Stimulated activated CD4-positive, alpha-beta T cell treated with anti-CD3 and anti-CD28 coated beads, Interleukin-2, amount 100 ng/mL, for 48 hours (primary cell): ENCODE measurements at places on chromosomes 5 and 9.
A peak's percentile ranks its signal among the peaks of the same experiment; 100 is the strongest.

DNA sequence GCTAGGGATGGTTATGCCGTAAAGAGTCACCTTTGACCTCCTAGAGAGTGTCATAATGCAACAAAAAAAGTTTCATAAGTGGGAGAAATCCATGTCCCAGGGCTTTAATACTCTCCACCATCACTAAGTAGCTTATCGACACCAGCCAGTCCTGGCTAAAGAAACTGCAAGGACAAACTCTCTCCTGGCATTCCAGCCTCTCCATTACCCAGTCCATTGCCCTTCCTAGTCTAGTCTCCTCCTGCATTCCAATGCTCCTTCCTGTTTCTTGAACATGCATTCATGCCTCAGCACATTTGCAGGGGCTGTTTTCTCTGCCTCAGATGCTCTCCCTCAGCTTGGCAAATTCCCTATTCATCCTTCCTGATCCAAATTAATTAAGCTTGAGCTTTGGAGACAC is 364.1 kb downstream of the BRINP1 start:
- no peak for DNase-seq

DNA sequence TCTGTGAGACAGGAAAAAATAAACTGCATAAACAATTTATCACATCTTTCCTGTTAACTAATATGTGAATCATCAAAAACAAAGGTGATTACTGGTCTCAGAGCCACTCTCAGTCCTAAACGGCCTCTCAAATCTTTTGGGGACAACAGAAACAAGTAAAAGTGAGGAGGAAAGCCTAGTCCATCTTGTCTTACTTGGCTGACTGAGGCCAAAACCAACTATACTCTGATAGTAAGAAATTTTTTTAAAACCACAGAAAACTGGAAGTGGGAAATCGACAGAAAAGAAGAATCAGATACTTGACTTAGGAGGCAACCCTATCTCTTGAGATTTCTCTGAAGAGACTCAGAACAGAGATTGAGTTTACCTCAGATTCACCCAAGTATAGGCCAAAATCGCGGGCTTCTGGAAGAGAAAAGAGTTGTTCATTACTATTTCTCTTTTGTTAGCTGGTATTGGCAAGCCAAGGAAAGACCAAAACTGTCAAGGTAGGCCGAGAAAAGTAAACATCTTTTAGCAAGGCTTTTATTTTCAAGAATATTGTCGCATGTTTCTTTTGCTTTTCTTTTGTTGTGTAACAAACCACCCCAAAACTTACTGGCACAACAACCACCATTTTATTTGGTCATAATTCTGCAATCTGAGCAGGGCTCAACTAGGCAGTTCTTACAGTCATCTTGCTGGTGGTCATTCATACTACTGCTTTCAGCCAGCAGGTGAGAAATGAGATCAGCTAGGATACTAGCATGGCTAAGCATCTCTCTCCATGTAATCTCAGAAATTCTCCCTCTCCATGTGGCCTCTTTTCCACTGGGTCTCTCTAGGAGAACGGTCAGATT is 46.1 kb downstream of the RFX3 start:
- DNase-seq = no peak

DNA sequence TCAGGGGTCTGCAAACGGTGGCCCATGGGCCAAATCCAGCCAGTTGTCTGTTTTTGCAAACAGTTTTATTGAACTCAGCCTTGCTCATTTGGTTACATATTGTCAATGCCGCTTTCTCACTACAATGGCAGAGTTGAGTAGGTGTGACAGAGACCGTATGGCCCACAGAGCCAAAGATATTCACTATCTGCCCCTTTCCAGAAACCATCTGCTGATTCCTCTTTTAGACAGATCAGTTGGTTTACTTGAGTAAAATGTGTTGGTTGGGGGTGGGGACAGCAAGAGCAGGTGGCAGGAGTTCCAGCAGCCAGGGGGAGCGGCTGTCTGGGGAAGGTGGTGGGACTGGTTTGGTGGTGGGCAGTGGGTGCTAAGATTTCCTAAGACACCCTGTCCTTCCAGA is 54.8 kb downstream of the COL27A1 start:
- no peak for DNase-seq

GRCh38 chr5:133992429-133993155 is 12.2 kb downstream of the VDAC1 start:
- DNase-seq = no peak

GRCh38 chr9:6689893-6690674 is 44.6 kb upstream of the GLDC start:
- no peak for DNase-seq

DNA sequence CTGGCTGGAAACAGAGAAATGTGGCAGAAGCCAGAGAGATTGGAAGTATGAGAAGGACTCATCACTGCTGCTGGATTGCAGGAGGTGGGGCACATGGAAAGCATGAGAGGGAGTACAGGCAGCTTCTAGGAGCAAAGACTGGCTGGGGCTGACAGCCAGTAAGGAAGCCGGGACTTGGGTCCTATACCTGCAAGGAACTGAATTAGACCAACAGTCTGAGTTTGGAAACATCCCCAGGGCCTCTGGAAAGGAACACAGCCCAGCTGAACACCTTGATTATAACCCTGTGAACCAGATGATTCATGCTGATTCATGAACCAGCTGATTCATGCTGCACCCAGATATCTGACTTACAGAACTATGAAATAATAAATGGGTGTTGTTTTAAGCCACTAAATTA is 93.4 kb downstream of the OSTF1 start:
- no peak for DNase-seq

DNA sequence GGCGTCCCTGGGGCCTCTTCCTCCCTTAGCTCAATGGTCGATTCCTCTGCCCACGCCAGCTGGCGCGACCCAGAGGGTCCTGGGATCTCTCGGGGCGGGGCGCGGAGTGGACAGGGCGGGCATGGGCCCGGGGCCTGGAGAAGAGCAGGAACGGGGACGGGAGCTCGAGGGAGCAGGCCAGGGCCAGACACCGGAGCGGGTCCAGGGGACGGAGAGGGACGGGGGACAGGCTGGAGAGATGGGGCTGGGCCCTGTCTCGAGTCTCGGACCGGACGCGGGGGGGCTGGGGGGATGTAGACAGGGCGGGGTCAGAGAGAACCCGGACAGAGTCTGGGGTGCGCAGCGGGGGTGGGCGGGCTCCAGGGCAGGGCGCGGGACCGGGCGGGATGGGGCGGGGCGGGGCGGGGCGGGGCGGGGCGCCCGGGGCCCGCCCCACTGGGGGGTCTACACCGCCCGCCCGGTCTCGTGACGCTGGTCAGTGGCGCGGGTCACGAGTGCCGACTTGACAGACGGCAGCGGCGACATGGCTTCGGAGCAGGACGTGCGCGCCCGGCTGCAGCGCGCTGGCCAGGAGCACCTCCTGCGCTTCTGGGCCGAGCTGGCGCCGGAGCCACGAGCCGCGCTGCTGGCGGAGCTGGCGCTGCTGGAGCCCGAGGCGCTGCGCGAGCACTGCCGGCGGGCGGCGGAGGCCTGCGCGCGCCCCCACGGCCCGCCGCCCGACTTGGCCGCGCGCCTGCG is at the start of gene UAP1L1:
UAP1L1 (plus strand) TSS at position 508 of the 738 bp plus-strand sequence; CDS start at position 524, 16 bp downstream.
- DNase-seq = peak; percentile 29

DNA sequence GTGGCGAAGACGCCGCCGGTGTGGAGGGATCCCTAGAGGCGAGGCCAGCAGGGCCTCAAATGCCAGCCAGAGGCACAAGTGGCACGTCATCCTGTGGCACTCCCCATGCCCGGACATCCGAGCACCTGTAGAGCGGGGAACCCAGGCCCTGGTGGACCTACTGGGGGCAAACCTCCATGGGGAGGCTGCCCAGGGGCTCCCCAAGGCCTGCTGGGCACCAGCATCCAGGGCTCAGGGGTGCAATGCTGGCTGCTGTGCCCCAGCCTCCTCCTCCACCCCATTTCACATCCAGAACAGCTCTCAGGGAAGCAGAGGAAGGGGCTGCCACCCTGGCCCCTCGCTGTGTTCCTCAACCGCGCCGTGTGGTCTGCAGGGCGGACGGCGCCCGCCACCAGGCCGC is 43.5 kb downstream of the HK3 start:
- no peak for DNase-seq

- DNase-seq = no peak
Observed at GRCh38 chr5:98109561-98110006, 663.9 kb upstream of the RGMB start.

GRCh38 chr5:106312360-106312759 is 1358.4 kb downstream of the EFNA5 start:
- DNase-seq = no peak

- no peak for DNase-seq
Observed at GRCh38 chr9:5375790-5376477, 36.3 kb upstream of the RLN1 start.

DNA sequence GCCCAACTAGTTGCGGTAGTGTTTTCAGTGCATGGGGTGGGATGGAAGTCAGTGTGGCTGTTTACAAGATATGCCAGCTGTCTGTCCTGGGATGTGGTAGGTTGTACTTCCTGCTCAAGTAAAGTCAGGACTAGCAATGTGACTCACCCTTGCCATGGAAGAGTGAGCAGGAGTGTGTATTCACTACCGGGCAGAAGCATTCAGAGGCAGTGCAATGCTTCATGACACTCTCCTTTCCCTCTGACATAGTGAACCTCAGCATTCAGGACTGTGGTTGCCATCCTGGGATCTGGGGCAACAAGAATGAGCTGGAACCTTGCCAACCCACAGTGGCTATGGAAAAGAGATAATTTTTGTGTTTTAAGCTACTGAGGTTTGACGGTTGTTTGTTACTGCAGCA is 68.9 kb downstream of the BOD1 start:
- DNase-seq = no peak

DNA sequence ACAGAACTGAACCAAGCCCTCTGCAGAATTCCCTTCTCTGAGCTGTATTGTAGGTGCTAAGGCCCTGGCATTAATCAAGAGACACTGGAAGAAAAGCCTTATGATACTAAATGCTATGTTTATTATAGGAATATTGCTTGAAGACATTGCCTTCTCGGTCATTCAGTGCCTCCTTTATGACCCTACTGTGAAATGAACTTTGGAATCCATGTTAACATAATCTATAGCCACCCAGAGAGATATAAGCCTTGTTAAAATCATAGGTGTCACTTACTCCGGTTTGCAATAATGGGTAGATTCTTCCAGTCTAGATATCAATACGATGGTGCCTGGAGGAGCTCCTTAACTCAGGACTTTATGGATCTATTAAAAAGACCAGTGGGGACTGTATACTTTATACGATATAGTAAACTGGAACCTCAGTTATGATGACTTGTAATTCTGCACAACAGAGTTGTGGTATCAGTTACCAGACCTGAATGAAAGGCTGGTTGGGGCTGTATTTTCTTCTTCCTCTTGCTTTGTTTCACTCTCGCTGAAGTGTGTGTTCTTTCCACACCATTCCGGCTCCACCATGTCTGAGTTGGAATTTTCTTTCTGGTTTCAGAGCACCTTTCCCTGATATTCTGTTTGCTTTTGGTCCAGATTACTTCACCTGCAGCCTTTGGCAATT is 154.5 kb downstream of the DROSHA start:
- no peak for DNase-seq

GRCh38 chr5:87300744-87301143 is 33.1 kb downstream of the RASA1 start:
- DNase-seq = peak; percentile 35

DNA sequence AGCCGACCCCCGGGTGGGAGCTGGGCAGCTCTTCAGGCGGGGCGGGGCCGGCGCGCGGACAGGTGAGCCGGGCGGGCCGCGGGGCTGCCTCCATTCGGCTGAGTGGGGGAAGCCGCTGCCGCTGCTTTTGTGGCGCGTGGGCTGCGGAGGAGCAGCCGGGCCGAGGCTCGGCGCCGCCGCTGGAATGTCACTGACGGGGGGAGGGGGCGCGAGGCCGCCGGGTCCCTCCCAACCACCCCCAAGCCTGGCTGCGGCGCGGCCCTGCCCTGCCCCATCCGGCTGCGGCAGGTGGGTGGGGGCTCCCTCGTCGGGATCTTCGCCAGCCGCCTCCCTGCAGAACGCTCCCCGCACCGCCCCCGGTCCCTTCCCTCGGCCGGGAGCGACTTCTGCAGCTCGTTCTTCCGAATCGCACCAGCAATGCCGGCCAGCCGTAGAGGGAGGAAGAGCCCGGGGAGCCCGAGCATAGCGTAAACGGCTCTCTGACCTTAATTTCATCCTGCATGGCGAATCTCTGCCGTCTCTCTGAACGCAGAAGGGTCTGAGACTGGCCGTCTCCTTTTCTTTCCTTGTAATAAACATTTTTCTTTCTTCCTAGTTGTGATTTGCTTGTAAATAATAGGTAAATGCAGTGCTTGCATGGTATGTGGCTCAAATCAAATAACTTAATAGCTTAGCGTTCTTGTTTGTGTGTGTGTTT is 505 bp downstream of the SPTAN1 start:
- DNase-seq = peak; percentile 31

DNA sequence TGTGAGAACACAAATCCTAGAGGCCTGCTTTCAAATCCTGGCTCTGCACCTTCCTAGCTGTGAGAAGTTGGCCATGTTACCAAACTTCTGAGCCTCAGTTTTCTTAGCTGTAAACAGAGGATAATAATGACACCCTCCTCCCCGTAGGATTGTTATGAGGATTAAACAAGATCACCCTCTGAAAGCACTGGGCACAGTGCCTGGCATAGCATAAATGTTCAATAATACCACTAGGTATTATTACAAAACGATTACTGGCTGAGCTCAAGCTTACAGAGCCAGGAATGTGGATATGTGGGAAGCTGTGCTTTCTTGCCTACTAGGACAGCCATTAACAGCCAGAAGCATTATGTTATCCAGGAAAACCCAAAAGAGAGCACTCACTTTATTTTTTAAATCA is 30.8 kb upstream of the POU4F3 start:
- no peak for DNase-seq

DNA sequence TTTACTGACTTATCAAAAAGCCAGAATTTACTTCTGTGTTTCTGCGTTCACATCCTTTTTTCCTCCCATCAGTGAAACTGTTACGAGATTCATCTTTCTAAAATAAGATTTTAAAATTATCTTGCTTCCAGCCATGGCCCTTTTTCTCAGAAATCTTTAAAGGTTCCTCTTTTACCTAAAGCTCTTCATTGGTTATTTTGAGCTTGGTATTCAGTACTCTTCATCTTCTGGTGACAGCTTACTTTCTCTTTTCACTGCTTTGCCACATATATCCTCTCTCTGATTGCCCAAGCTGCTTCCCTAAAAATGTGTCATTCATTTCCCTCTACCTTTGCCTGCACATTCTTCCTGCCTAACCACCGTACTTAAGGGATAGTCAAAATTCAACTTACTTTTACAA is 32.3 kb downstream of the TGFBR1 start:
- DNase-seq = no peak

- DNase-seq = no peak
Observed at GRCh38 chr5:88687373-88687911, 195.5 kb downstream of the MEF2C start.

DNA sequence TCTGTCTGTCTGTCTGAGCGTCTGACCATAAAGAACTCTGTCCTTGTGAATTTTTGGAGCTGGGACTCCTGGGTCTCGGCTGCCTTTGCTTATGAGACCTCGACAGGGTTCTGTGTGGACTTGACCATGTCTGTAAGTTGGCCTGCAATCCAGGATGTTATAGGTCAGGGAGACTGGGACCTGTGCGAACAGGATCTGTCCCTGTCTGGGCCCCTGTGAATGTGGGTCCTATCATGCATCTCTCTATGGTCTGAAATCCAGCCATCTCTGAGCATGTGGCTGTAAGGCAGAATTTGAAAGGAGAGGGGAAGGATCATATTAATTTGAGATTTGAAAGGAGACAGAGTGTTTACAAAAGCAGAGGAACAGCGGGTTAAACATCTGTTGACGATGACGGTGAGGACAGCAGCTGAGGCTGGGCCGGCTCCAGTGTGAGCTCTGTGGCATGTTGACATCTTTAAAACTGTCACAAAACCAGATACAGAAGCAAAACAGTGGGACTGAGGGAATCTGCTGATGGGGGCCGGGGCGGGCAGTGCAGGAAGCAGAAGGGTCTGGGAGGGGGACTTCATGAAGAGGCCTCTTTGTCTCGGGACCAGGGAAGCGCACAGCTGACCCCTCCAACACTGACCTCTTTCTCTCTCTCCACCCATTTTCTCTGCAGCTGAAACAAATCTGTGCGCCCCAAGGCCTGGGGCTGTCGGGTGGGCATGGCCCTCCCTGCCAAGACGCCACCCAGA is 19.1 kb upstream of the MVB12B start:
- no peak for DNase-seq
